ENCODE measurements at places on chromosomes 2 and 18.

DNA sequence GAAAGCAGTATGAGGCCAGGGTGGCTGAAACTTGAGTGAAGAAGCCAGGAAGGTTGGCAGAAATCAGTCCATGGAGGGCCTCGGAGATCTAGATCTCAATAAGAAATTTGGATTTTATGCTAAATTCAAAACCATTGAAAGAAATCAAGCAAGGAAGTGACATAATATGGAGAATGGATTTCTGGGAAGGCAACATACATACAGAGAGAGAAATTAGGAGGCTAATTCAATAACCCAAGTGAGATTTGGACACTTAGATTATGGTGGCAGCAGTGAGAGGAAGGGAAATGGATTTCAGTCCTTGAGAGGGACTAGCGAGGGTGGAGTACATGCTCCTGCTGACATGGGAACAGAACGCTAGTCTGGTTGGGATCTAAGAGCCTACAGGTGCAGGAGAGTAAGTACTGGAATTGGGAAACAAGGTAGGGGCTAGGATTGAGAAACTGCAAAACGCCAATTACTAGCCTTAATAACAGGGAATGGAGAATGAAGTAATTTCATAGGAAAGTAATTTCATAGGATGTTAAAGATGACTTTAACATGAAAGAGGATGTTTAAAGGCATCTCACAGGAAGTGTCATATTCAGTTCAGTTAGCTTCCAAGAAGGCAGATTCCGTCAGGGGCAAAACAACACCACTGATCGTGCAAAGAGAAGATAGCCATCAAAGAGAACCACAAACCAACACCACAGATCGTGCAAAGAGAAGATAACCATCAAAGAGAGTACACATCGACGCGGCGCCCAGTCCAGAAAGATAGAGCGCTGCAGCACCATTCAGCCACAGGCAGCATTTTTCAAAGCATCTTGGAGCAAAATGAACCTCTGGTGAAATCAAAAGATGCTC lies 27.2 kb downstream of the CDKL4 start:
- DNase-seq = peak; percentile 72

- DNase-seq = no peak
These were observed 125.8 kb downstream of the THSD7B start for GRCh38 chr2:136891100-136891499.

GRCh38 chr2:207746131-207746530 lies 23.6 kb downstream of the FZD5 start:
- no peak for DNase-seq

GRCh38 chr2:173150087-173150486 lies 74.4 kb downstream of the MAP3K20 start:
- no peak for DNase-seq

DNA sequence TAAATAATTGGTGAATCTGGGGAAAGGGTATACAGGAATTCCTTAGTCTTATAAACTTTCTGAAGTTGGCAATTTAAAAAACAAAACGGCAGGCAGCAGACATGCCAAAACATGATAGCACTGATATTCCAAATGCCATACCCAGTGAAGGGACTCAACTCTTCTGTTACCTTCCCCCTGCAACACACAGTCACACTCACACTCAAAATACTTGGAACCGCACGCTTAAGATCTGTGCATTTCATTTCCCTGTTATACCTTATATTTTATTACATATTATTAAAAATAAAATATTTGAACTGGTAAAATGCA lies 123.4 kb downstream of the ZFP36L2 start:
- no peak for DNase-seq

- DNase-seq = no peak
These were observed 396.9 kb downstream of the DLGAP1 start for GRCh38 chr18:4058179-4058578.

- no peak for DNase-seq
These were observed 36.3 kb downstream of the STAT4 start for GRCh38 chr2:191114403-191114886.

GRCh38 chr2:219490600-219491130 lies 8.0 kb upstream of the GMPPA start:
- no peak for DNase-seq

DNA sequence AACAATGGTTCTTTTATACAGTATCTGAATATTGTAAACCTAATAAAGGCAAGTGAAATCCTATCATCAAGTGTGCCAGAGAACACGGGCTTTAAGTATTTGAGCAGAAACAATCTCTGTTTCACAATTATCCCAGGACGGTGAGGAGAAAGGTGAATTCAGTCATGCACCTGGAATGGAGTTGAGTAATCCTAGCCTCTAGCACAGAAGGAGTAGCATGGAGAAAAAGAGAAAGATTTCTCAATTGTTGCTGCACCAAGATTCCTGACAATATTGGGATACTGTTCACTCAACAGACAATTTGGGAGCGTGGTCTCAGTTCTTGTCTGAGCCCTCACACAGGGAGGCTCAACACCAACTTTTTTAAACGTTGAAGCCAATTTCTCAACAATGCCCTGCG lies 510.6 kb downstream of the SOX11 start:
- no peak for DNase-seq

- DNase-seq = no peak
These were observed 62.3 kb upstream of the MGAT4A start for GRCh38 chr2:98793275-98793674.

GRCh38 chr2:152483276-152484063 lies 148.5 kb downstream of the FMNL2 start:
- DNase-seq = no peak

GRCh38 chr2:86477349-86477748 lies 36.2 kb downstream of the KDM3A start:
- no peak for DNase-seq

DNA sequence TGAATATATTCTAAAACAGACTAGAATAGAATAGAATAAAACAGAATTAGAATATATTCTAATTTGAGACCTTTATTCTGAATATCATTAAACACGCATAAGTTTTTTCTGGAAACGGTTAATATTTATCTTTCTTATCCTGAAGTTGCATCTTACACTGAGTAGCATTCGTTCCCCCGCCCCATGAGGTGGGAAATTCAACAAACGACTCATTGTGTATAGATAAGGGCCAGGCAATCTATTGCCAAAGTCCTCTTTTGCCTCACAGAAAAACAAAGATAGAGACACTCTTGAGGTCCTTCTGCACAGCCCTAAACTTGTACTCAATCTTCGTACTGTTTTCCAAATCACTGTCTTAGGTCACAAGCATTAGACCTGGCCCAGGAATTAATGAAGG lies 98.1 kb downstream of the COL6A3 start:
- DNase-seq = no peak

DNA sequence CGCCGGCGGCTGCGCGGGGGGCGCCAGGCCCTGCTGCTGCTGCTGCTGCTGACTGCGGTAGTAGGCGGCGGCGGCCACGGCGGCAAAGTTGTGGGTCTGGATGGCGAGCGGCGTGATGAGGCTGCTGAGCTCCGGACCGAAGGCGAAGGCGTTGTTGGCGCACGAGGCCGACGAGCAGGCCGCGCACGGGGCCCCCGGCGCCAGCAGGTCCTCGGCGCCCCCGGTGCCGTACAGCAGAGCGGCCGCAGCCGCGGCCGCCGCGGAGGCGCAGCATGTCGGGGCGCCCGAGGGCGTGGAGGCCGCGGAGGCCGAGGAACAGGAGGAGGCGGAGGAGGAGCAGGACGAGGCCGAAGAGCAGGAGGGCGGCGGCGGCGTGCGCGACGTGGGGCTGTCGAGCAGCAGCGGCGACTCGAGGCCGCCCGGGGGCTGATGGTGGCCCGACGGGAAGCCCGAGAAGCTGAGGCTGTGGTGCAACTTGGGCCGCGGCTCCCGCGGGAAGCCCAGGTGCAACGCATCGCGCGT lies 1.8 kb downstream of the ZFP36L2 start:
- no peak for DNase-seq

DNA sequence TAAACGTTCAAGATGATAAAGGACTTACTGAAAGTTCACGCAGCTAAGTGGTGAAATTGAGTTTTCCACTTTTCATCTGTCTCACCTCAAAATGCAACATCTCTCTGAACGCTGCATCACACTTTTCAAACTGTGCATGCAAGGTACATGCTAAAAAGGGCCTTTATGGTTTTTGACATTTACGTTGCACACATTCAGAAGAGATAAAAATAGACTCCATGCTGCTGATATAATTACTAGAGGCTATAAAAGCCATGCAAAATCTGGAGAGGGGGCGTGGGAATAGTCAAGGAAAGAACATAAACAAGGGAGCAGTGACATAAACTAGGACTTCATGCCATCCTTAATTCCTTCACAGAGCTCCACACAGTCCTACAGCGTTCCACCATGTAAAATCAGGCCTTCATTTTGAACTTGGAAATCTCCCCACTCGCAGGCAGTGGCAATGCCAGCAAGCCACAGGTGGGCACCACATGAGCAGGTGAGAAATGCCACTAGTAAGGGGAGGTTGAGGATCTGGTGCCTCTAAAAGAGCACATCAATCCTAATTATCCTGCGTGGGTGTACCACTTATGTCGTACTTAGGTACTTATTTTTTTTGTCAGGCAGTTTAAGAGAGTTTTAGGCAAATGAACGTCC lies 71.4 kb downstream of the ZEB2 start:
- no peak for DNase-seq

DNA sequence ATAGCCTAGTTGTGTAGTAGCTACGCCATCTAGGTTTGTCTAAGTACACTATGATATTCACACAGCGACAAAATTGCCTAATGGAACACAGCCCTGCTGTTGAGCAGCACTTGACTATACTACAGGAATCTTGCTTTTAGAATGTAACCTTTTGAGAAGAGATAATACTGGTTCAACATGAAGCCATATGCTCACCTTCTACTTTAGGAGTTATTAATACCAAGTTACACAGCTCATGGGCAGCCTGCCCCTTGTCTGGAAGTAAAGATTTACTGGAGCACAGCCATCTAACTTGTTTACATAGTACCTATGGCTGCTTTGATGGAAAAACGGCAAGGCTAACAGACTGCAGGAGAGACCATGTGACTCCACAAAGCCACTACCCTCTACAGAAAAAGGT lies 174.8 kb downstream of the DYM start:
- no peak for DNase-seq

GRCh38 chr18:65206551-65207260 lies 544.1 kb upstream of the CDH7 start:
- DNase-seq = no peak

DNA sequence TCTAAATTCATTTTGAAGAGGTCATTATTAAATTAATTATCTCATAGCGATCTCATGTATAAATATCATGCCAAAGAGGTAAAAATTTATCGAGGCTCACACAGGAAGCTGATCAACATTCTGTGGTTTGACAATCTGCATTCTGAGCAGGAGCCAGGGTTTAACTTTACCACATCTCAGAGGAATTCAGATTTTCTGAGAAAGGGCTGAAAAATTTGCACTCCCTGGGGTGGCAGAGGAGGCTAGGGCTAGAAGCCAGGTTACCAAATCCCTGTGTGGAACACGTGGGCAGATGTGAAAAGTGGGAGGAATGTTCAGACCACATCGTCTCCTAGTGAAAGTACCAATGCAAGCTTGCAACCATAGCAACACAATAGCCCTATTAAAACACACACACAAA lies 63.5 kb upstream of the CTLA4 start:
- no peak for DNase-seq

DNA sequence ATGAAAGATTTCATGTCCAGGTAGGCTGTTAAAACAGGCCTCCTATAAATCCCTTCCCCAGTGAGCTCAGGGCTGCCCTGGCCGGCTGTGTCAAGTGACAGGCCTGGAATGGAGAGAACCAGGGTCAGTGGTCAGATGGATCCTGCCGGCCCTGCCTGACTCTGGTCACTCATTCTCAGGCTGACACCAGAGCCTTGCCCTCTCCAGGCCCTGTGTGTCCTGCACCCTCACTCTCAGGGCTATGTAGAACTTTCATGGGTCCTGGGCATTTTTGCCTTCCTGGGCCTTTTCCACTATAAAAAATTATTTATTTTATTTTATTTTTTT lies 82.0 kb upstream of the RGPD5 start:
- DNase-seq = no peak

GRCh38 chr18:61589053-61589723 lies 256.0 kb downstream of the CDH20 start:
- DNase-seq = no peak

DNA sequence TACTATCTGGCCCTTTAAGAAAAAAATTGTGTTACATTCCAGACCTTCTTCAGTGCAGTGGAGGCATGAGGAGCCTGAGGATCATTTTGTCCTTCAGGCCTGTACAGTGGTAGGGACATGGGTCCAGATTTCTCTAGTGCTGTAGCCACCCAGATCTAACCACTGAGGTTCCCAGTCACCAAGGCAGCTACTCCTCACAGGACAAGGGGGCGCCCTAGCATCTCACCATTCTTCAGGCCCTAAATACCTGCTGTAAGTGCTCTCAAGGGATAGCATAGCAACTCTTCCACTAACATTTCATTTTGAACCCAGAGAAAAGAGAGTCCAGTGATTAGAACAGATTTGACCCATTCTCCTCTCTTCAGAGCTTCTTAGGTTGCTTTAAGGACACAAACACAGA lies 1533.0 kb downstream of the LRP1B start:
- DNase-seq = no peak

GRCh38 chr2:102145934-102146333 lies 3.4 kb downstream of the IL1R1 start:
- no peak for DNase-seq

DNA sequence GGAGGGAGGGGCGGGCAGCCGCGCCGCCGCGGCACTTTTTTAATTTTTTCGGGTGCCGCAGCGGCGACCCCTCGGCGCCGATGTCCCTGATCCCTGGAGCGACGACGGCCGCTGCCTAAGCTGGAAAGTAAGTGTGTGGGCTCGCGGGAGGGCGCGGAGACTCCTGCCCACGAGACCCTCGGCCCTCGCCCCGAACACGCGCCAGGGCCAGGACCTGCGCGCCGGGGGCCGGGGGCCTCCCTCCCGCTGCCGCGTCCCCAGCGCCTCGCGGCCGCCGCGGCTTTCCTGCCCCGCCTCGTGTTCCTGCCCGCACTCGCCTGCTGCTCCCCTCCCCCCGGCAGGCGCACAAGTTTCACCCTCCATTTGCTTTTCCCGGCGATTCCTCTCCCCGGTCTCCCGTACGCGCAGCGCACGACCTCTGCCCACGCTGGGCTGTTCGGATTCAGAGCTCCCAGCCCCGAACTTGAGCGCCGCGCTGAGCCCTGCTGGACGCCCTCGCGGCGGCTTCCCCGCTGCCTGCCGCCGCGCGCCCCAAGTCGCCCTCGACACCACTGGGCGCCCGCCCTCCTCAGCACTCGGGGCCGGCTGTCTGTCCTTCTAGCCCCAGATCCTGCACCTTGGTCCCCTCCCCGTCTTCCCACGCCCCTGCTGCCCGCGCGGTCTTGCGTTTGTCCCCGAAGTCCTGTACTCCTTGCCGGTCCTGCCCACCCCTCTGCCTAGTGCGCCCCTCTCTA lies 507 bp downstream of the PKP4 start:
- peak; percentile 77 for DNase-seq

- no peak for DNase-seq
These were observed 60.0 kb upstream of the EDAR start for GRCh38 chr2:109049022-109049421.

- DNase-seq = no peak
These were observed 219.7 kb downstream of the GULP1 start for GRCh38 chr2:188511346-188511745.
